ENCODE measurements at places on chromosomes 1 and 21. TPM values are rescaled to one million over a fixed set of nuclear protein-coding genes. Genes with fewer than 3 reads are reported as not detected.

AKR1A1 gene
- 111 TPM for total RNA-seq

GRCh38 chr1:75996196-75996595, 64.0 kb upstream of the ASB17 start:
- no peaks in the 10 kb centered on the region for H3K36me3 ChIP-seq
- peaks cover 12% of the 10 kb centered on the region for H3K27me3 ChIP-seq
- DNase-seq = no peak

HOOK1 gene
- 50.4 TPM for total RNA-seq

GRCh38 chr1:63621075-63621474, 27.9 kb downstream of the PGM1 start:
- peaks cover 60% of the 10 kb centered on the region for H3K4me1 ChIP-seq
- no peak for DNase-seq
- H3K27me3 ChIP-seq = no peaks in the 10 kb centered on the region
- no peak overlapping the region for H3K4me3 ChIP-seq
